ENCODE measurements at places on chromosomes 7 and 10.

DNA sequence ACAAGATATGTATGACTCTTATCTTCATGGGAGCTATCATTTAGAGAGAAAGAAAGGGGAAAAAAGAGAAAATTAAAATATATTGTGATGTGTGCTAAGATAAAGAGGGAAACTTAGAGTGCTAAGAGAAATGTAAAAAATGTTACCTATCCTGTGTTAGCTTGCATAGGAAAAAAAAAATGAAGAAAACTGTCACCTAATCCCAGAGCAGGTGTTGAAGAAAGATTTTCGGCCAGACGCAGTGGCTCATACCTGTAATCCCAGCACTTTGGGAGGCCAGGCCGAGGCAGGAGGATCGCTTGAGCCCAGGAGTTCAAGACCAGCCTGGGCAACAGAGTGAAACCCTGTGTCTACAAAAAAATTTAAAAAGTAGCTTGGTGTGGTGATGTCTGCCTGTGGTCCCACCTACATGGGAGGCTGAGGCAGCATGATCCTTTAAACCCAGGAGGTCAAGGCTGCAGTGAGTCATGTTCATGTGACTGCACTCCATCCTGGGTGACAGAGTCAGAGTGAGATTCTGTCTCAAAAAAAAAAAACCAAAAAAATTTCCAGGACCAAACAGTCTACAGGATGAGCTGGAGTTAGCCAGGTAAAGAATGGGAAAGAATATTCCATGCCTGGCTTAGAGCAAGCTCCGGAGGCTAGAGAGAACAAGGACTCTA is 2.4 kb upstream of the MKLN1 start:
- DNase-seq, result peak; percentile 1

- no peak for DNase-seq
Observed at GRCh38 chr10:113941140-113941539, 86.7 kb downstream of the NHLRC2 start.

DNA sequence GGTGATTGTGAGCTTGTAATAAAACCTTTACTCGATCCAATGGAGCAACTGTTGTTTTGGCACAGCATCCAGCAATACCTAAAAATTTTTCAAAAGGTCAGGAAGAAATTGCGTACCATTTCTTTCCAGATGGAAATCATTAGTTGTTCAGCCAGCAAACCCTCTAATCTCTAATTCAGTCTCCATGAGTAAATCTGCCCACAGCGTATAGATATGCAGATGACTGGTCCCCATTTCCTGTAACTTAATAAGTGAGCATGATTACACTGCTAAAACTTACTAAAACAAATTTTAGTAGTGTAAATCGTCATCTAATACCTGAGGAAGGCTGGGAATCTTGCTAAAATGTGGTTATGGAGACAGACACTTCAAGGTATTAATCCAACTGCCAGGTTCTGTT is 10.6 kb downstream of the SLC25A16 start:
- DNase-seq, result no peak

- no peak for DNase-seq
Observed at GRCh38 chr7:3510101-3511020, 209.3 kb downstream of the SDK1 start.

GRCh38 chr10:7523656-7524055 is 112.8 kb upstream of the SFMBT2 start:
- no peak for DNase-seq

DNA sequence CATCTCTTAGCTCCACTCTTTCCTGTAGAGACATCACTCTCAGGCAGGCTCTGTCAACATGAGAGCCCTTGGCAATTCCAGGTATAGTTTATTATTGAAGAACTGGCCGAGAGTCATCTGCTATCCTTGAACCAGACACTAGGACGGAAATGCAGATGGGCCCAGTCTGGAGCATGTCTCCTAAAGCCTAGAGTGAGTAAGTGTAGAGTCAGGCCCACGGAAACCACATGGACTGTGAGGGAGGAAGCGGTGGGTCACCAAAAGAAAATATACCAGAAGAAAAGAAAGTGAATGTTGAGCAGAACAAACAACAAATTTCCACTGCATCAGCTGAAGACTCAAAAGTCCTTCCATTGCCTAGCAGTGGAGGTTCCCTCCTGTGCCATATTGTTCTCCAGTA is 15.7 kb upstream of the RELN start:
- no peak for DNase-seq

- DNase-seq, result no peak
Observed at GRCh38 chr10:44046605-44047004, 338.3 kb downstream of the CXCL12 start.

DNA sequence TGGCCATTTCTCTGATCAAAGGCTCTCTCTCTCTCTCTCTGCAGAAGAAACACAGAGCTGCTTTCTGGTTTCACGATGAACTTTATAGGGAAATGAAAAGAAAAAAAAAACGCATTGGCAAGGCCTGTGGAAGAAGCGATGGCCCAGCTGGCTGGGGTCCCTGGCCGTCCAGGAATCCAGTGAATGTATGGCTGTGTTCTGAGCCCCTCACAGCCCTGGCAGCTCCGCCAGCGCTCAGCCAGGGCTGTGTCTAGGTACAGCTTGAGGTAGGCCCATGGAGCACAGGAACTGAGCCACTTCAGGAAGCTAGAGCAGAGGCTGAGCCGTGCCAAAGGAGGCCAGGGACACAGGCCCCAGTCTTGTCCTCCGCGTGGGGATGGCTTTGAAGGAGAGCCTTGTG is 13.1 kb upstream of the UCMA start:
- no peak for DNase-seq

DNA sequence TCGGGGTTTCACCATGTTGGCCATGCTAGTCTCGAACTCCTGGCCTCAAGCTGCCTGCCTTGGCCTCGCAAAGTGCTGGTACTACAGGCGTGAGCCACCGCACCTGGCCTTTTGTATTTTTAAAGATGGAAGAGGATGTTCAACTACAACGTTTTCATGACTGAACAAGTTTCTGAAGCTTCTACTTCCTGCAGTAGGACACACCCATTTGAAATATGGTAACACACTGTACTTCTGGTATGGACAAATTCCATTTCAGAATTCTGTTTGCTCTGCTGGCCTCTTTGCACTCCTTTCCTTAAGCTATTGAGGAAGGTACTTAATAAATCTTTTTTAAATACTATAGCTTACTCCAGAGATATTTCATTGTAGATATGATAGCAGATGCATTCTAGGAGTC is 10.9 kb upstream of the CDK1 start:
- no peak for DNase-seq

DNA sequence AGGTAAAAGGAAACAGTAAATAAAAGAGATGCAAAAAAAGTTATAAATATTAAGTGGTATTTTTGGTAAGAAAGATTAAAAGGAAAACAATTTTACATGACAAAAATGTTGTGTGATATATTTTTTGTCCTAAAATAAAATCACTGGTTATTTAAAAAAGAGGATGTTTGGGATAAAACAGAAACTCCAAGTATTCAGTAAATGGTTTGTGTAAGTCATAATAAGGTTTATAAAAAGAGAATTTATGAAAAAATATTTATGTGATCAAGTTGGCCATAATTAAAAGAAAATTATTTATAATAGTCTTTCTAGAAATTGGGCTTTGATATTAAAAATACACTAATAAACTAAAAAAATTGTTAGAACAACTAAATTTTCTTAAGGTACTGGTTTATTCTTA is 38.2 kb upstream of the FIGNL1 start:
- DNase-seq, result peak; percentile 1

GRCh38 chr7:139886206-139886605 is 57.1 kb downstream of the TBXAS1 start:
- peak; percentile 58 for DNase-seq

GRCh38 chr10:67386260-67386659 is 309.7 kb downstream of the CTNNA3 start:
- DNase-seq, result no peak

Measured in OCI-M1 (cell line).